ENCODE measurements at places on chromosomes 6 and 20.

DNA sequence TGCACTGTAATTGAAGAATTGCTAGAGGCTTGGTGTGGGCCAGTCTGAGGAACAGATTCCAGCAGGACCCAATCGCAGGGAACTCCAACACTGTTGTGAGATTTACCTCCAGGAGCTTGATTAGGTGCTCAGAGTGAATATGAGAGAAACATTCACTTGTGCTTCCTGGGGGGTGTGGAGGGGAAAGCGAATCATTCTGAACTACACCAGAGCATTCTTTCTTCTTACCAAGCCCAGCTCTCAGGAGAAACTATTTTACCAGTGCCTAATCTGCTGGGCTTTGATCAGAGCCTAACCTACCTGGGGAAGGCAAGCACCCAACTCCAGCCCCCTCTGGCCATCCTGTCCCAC, 7.4 kb upstream of the SIRPB1 start:
- no peak for DNase-seq

DNA sequence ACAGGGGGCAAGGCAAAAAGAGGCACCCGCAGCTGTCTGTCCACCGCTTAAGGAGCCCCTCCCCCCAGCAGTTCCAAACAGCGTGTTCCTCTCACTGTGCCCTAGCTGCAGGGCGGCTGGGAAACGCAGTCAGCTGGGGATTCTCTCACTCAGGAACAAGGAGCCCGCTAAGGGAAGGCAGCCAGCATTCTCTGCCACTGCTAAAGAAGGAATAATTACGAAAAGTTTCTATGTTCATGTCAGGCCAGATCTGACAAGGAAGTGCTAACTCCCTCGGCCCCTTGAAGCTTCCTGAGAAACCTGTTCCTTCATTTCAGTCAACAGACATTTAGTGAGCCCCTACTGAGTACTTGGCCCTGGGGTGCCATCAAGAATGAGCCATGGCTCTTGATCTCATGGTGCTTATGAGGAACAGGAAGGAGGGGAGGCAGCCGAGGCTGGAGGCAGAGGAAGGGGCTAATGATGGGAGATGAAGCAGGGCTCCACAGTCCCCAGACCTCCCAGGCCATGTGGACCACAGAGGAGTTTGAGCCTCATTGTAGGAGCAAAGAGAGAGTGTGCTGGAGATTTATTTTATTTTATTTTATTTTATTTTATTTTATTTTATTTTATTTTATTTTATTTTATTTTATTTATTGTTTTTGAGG, 101.7 kb upstream of the PMEPA1 start:
- no peak for DNase-seq

DNA sequence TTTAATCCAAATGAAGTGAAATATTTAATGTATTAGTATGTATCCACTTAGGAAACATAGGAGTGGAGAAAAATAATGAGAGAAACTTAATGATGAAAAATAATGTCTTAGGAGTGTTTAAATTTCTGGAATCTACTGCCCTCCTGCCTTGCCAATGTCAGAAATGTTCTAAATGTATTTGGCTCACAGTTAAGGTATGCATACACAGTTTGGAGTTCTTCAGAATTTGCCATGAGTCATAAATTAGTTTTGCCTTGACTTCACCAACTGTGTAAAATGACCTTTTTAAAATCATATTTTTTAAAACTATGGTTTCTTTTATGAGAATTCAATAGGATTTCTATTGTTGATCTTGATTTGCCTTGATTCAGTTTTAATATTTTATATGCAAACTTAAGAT, 191.7 kb upstream of the HSF2 start:
- DNase-seq: no peak

DNA sequence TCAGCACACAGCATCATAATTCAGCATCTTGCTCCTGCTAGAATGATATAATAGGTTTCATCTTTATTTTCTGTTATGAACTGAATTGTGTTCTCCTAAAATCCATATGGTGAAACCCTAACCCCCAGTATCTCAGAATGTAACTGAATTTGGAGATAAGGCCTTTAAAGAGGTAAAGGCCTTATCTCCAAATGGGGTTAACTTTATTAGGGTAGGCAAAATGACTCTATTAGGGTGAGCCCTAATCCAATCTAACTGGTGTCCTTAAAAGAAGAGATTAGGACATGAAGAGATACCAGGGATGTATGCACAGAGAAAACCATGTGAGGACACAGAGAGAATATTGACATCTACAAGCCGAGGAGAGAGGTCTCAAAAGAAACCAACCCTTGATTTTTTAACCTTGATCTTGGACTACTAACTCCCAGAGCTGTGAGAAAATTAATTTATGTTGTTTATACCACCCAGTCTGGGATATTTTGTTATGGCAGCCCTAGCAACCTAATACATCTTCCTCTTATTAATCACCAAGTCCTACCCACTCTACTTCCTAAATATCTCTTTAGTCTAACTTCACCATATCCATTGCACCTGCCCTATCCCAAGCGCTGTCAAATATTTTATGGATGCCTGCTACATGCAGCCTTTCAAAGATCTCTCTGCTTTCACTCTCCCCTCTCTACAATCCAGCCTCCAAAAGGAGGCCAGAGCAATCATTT, 8.5 kb upstream of the MRS2 start:
- DNase-seq: no peak

GRCh38 chr20:49616154-49617007, 48.4 kb upstream of the PTGIS start:
- no peak for DNase-seq

DNA sequence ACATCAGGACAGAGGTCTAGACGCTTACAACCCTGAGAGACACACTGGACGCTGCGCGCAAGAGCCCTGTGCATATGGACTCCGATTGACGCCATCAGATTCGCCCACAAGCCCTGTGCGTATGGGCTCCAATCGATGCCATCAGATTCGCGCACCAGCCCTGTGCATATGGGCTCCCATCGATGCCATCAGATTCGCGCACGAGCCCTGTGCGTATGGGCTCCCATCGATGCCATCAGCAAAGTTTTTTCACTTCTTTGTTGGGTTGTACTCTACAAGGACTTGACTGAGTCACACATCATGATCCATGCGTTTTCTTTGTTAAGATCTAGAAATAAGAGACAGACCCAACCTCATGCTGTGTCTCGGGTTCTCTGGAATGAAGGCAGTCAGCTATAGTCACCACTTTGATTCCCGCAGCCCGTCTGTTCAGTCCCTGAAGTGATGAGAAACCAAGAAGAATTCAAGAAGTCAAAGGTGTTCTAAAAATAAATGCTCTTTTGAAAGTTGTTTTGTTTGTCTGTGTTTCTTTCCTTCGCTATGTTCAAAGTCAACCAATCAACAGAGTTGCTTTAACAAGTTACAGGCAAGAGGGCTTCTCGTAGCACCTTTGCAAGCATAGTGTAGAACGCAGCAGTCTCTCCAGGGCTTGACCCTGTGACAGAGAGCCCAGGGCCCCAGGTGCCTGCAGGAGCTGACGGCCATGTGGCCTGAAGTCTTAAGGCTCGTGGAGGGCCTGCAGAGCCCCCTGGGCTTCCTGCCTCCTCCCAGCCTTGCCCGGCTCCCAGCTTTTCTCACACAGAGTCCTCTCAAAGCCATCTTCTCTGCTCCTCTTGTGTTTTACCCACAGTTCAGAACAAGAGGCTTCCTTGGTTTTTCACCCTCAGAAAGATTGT, 7.9 kb downstream of the RPS6KA2 start:
- no peak for DNase-seq

DNA sequence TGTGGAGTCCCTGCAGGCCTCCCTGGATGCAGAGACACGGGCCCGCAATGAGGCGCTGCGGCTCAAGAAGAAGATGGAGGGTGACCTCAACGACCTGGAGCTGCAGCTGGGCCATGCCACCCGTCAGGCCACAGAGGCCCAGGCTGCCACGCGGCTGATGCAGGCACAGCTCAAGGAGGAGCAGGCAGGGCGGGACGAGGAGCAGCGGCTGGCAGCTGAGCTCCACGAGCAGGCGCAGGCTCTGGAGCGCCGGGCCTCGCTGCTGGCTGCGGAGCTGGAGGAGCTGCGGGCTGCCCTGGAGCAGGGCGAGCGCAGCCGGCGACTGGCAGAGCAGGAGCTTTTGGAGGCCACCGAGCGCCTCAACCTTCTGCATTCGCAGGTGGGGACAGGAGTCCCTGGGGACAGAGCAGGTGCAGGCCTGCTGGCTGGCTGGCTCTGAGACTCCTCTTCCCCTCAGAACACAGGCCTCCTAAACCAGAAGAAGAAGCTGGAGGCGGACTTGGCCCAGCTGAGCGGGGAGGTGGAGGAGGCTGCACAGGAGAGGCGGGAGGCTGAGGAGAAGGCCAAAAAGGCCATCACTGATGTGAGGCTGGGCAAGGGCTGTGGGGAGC, 44.7 kb downstream of the MYH7B start:
- DNase-seq: no peak

GRCh38 chr6:152700427-152700826, 2.7 kb downstream of the MYCT1 start:
- DNase-seq: no peak

DNA sequence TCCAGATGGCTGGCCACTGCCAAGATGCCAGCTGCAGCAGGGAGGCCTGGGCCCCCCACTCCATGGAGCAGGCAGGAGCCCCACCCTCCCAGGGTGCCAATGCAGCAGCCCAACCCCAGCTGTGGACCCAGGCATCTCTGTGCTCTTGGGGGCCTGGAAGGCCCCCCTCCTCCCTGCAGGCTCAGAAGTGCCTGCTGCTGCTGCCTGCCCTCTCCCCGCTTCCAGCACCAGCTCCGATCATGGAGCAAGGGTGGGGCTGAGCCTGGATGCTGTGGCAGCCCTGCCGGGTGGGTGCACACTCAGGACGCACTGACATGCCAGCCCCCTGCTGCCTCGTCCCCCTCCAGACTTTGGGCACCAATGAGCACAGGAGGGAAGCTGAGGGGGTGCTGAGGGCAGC, 14.8 kb upstream of the ABCC10 start:
- no peak for DNase-seq

GRCh38 chr6:139650941-139651340, 276.5 kb upstream of the CITED2 start:
- DNase-seq: no peak

Measured in activated naive CD4-positive, alpha-beta T cell (primary cell).